ENCODE measurements at places on chromosomes 4 and X. TPM values are rescaled to one million over a fixed set of nuclear protein-coding genes. Genes with fewer than 3 reads are reported as not detected.

The XAGE1B gene
- not detected for total RNA-seq

The SSX2B gene
- not detected for total RNA-seq

The MAGEB6B gene
- total RNA-seq: not detected

The CFAP99 gene
- total RNA-seq: 2.1 TPM

The RASGEF1B gene
- total RNA-seq: 14.6 TPM

The NPY5R gene
- 3.5 TPM for total RNA-seq

The ALB gene
- 1.7 TPM for total RNA-seq

The CENPVL1 gene
- not detected for total RNA-seq

The KIF4A gene
- 0.42 TPM for total RNA-seq

The ADH1A gene
- total RNA-seq: not detected

The FGFBP2 gene
- total RNA-seq: 1.2 TPM

The GPM6B gene
- 835 TPM for total RNA-seq

The NLRP2B gene
- total RNA-seq: 0.55 TPM

The POU3F4 gene
- total RNA-seq: 2.4 TPM

The FATE1 gene
- total RNA-seq: not detected

The CCDC160 gene
- total RNA-seq: 2.6 TPM

The F8A1 gene
- total RNA-seq: 31.9 TPM

The ARL13A gene
- not detected for total RNA-seq

The FABP2 gene
- not detected for total RNA-seq

The PAQR3 gene
- 52.0 TPM for total RNA-seq

The GPRASP3 gene
- total RNA-seq: 27.6 TPM

The SSX3 gene
- not detected for total RNA-seq

The RBM46 gene
- not detected for total RNA-seq

The NHSL2 gene
- total RNA-seq: 13.6 TPM

The CTAG1B gene
- not detected for total RNA-seq

The PROM1 gene
- 3.9 TPM for total RNA-seq

The CCDC110 gene
- 2.0 TPM for total RNA-seq

The CACNA1F gene
- 1.4 TPM for total RNA-seq

The RS1 gene
- 0.47 TPM for total RNA-seq

The GUCY1A1 gene
- 51.9 TPM for total RNA-seq

The RHOH gene
- 0.75 TPM for total RNA-seq

The ENPEP gene
- 1.7 TPM for total RNA-seq

The HERC5 gene
- total RNA-seq: 2.7 TPM
